Stimulated activated CD4-positive, alpha-beta T cell treated with anti-CD3 and anti-CD28 coated beads, Interleukin-2, amount 100 ng/mL, for 24 hours (primary cell): ENCODE measurements at places on chromosomes 3 and 15.

GRCh38 chr3:37764586-37764985 lies 97.1 kb upstream of the CTDSPL start:
- DNase-seq = no peak

GRCh38 chr3:55955891-55956477 lies 468.9 kb upstream of the WNT5A start:
- DNase-seq = no peak

DNA sequence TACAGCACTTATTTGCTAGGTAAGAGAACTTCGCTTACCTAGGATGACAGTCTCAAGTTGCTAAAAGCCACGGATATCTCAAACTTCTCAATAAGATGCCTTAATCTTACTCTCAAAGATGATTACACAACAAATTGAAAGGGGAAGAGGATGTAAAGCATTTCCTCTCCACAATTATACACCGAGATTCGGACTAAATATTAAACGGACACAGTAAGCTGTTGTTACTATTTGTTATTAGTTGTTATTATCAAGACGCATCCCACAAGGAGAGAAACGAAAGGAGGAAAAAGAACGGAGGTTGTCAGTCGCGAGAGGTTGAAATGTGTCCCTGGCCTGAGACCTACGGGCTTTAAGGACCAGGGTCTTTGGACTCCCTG lies 660 bp downstream of the ZNF106 start:
- DNase-seq = no peak

DNA sequence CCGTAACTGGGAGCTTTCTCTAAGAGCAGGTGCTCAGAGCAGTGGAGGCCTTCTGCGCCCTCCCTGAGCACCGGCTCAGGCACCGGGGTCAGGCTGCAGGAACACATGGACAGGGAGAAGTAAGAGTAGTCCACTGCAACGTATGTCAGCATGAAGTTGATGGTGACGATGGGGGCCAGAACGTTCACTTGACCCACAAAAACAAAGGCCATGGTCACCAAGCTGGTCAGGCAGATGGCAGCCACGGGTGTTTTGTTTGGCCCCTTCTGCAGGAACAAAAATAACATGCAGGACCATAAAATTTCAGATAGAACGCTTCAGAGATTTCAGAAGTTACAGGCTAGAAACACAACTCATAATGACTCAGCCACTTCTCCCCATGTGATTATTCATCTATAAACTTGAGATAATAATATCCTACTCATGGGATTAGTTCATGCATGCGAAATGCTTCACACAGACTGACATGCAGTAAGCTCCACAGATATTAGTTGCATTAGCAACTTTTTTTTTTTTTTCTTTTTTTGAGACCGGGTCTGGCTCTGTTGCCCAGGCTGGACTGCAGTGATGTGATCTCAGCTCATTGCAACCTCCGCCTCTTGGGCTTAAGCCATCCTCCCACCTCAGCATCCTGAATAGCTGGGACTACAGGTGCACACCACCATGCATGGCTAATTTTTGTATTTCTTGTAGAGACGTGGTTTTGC lies 52.2 kb upstream of the HEG1 start:
- DNase-seq = no peak

- no peak for DNase-seq
Measured at GRCh38 chr15:70726753-70727152, 36.6 kb downstream of the UACA start.

DNA sequence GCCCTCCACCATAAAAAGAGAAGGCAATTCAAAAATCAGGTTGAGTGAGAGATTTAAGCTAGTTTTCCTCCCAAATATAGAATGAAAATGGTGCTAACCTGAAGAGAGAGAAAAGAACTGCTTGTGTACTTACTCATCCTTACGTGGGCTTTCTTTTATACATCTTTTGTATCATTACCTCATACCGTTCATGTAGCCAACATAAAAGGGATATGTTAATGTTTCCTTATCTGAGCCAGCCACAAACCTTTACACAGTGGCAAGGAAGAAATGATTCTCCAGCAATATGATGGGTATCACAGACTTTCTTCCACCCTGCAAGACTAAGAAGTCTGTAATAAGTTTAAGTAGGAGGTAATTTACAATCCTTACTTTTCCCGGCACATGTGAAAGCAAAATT lies 600.8 kb upstream of the ZNF385D start:
- DNase-seq = no peak
